ENCODE measurements at places on chromosomes 2 and 18.

DNA sequence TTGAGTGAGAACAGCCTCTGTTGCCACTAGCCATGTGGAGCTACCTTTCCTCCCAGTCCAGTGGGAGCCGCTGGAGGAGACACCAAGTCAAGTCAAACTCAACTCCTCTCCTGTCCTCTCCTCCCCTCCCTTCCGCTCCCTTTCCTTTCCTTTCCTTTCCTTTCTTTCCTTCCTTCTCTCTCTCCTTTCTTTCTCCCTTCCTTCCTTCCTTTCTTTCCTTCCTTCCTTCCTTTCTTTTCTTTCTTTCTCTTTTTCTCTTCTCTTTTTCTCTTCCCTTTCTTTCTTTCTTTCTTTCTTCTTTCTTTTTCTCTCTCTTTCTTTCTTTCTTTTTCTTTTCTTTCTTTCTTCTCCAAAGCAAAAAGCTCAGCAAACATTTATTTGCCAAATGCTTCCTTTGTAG, 44.5 kb downstream of the THNSL2 start:
- no peak for DNase-seq

DNA sequence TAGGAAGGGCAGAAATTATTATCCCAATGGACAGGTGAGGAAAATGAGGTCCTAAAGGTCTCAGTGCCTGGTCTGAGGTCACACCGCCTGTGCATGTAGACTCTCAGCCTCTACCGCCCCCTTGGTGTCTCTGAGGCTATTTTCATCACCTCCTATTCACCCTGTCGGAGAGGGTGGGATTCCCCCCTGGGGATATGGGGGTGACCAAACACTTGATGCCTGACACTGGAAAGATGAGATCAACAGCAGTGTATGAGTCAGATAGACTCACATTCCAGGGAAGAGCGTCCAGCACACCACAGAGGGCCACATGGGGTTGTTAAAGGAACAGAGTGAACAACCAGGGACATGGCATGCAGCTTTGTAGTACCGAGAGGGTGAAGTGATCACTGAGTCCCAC, 199.7 kb downstream of the SMAD2 start:
- no peak for DNase-seq

DNA sequence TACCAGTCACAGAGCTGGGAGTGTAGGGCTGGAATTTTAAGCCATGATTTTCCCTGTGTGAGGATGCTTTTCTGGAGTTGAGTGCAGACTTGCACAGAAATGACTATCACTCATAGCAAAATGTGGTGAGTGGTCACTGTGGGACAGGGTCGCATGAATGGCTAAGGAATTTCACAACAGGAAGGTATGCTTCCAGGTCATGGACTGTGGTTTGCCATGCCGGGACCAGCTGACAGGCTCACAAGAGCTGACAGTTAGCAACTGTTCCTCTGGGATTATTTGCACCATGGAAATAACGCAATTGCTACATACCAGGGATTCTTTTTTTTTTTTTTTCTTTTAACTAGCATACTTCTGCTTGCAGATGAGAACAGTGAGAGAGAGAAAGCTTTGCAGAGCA, 3.8 kb upstream of the UXS1 start:
- no peak for DNase-seq

- DNase-seq: no peak
Measured at GRCh38 chr18:80179857-80180558, 67.3 kb downstream of the PARD6G start.

DNA sequence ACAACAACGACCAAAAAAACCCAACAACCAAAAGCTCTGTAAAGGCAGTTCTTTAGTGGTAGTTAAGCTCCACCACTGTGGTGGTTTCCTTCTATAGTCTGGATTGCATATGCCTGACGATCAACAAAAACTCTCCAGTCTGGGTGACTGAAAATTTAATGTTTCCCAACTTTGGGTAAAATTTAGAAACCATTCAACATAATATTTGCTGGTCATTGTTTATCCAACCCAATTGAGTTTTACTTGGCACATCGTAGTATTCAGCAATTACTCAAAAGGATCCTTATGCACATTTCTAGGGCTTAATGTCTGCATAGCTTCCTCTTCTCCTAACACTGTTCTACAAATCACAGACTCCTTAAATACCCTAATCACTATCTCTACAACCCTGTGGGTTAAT, 1080.2 kb upstream of the NRXN1 start:
- no peak for DNase-seq

DNA sequence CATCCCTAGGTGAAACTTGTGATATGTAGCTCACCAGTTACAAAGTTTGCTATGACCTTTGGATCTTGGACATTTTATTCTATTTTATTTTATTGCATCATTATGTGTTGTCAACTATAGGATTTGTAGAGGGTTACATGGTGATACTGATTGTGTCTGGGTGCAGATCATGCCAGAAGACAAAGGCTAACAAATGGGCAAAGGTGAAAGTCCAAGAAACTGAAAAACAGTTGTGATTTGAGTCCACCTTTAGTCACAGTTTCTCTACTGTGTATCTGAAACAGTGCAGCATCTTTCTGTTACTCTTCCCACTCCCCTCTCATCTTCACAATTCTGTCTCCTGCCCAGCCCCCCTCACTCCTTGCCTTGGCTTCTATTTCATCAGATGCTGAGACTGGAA, 111.9 kb upstream of the LYPD6 start:
- no peak for DNase-seq

- no peak for DNase-seq
Measured at GRCh38 chr2:240257940-240258580, 117.6 kb upstream of the OTOS start.

DNA sequence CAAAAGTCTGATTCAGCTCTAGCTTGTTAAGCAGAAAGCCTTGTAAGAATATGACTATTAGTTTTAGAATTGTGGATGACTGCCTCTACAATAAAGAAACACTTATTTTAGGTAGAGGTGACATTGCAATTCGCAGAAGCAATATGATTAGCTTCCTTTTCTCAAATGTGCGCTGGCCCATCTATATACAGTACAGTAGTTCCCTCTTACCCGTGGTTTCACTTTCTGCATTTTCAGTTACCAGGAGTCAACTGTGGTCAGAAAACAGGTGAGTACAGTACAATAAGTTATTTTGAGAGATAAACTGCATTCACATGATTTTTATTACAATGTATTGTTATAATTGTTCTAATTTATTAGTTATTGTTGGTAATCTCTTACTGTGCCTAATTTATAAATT, 405.1 kb downstream of the GPD2 start:
- no peak for DNase-seq

DNA sequence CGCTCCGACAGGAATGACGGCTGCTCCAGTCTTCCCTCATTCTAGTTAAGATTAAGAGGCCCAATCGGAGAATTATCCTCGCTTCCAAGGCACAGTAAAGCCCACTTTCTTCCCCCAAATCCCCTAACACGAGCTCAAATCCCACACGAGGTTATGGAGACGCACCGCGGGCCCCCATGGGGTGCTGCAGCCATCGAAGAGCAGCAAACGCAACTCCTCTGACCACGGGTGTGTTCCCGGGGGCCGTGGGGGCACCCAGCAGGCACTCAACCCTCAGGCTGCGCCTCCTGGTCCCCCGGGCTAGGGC, 446 bp downstream of the COPS9 start:
- no peak for DNase-seq

DNA sequence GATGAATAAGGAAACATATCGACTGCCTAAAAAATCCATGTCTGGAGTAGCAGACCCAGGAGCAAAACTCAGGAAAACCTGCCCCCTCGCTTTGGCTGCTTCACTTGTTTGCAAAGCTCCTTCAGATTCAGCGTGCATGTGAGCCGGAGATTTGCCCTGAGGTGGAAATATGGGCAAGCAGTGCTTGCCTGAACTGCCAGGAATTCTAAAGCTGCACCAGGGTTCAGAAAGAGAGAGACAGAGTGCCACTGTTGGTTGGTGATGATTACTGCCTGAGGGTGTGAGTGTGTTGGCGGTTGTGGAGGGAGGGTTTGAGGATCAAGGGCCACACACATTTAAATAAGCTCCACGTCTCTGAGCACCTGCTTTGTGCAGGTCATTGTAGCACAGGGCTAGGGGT, 139.6 kb upstream of the RGPD4 start:
- DNase-seq: no peak

- no peak for DNase-seq
Measured at GRCh38 chr18:2144811-2145210, 426.5 kb downstream of the METTL4 start.

DNA sequence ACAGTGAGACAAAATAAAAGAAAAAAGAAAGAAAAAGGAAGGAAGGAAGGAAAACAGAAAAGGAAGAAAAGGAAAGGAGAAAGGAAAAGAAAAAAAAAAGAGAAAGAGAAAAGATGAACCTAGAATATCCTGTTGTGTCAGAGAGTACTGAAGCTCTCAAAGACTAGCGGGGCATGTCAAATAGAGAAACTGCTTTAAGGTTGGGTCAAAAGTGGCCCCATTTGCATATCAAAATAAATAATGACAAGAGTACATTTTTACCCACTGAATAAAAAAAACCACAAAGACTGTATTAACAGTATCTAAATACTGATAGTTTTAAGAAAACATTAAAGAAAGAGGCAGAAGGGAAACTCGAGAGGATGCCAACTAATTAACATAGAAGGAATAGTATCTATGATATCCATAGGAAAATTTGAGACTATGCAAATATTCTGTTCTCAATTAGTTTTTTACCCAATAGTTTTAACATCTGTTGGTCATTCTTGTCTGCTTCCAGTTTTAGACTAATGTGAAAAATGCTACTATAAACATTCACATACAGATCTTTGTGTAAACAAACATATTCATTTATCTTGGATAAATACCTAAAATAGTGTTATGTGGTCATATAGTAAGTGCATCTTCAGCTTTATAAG, 53.2 kb downstream of the SFXN5 start:
- no peak for DNase-seq

GRCh38 chr18:71168557-71169145, 879.8 kb downstream of the SOCS6 start:
- DNase-seq: no peak

GRCh38 chr18:48394176-48394575, 15.0 kb downstream of the ZBTB7C start:
- DNase-seq: no peak

DNA sequence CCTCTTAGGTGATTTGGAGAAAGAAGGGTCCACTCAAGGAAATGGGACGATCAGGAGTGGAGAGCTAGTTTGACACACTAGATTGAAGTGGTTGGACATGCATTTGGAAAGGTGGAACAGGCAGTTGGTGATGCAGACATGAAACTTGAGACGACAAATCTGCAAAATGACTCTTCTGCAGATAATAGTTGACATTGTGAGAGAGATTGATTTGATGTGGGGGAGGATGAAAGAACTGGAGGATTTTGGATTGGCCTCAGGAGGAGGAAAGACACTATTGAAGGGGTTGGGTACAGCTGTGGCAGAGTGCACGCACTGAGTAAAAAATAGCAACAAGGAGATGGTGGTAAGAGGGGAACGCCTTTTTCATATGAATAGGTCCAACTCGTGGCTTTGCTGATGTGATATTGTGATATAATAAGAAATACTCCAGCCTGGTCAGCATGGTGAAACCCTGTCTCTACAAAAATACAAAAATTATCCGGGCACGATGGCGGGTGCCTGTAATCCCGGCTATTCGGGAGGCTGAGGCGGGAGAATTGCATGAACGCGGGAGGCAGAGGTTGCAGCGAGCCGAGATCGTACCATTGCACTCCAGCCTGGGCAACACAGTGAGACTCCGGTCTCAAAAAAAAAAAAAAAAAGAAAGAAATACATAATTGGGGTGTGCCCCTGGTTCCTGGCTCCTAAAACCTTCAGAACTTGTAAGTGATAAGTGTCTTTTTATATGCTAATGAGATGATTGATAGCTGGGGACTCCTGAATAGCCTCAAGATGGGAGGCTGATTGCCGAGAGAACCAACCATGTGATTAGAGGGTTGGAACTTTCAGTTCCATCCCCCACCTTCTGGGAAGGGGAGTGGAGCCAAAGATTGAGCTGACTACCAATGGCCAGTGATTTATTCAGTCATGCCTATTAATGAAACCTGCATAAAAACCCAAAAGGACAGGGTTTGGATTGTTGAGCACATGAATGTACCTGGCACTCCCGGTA, 9.7 kb downstream of the TTLL4 start:
- no peak for DNase-seq

DNA sequence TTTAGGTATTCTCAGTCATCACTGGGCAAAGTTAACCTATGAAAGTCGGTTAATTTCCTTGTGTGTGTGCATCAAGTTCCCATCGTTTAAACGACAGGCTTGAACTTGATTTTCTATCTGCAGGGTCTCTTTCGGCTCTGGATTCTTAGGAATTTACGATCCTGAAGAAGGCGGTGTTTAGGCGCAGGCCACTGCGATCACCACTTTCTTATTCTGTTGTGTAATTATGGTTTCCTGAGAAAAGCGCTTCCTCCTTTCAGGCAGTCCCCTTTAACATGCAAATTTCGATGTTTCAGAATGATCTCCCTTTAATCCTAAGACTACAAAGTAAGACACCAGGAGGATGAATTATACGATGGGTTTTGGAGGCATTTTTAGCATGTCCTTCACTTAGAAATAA, 27.9 kb upstream of the MBP start:
- peak; percentile 80 for DNase-seq

GRCh38 chr18:37508207-37508606, 57.4 kb downstream of the CELF4 start:
- DNase-seq: no peak

DNA sequence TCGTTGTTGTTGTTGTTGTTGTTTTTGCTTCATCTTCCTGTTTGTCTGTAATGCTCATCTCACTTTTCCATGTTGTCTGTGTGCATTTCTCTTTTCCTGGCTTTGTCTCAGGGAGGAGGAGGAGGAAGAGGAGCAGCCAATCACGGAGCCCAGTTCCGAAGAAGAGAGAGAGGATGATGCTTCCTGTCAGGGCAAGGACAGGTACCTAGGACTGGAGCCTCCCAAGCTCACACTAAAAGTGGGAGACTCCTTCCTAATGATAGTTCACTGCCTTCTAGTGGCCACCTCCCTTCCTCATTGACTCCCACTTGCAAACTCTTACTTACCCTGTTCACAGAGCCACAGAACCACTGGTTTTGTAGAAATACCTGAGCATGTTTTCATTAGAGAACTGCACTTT, 179.6 kb downstream of the TPGS2 start:
- no peak for DNase-seq

DNA sequence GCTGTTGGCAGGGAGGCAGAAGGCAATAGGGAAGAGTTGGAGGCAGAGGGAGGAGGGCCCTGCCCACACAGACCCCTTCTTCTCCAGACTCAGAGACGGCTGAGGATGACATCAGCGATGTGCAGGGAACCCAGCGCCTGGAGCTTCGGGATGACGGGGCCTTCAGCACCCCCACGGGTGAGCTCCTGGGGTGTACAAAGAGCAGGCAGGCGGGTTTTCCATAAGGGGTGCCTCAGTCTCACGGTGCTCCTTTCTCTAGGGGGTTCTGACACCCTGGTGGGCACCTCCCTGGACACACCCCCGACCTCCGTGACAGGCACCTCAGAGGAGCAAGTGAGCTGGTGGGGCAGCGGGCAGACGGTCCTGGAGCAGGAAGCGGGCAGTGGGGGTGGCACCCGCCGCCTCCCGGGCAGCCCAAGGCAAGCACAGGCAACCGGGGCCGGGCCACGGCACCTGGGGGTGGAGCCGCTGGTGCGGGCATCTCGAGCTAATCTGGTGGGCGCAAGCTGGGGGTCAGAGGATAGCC, 10.0 kb downstream of the SPEG start:
- no peak for DNase-seq
